IPS DF 6.9 (cell line): ENCODE measurements at places on chromosomes 12 and 14.

DNA sequence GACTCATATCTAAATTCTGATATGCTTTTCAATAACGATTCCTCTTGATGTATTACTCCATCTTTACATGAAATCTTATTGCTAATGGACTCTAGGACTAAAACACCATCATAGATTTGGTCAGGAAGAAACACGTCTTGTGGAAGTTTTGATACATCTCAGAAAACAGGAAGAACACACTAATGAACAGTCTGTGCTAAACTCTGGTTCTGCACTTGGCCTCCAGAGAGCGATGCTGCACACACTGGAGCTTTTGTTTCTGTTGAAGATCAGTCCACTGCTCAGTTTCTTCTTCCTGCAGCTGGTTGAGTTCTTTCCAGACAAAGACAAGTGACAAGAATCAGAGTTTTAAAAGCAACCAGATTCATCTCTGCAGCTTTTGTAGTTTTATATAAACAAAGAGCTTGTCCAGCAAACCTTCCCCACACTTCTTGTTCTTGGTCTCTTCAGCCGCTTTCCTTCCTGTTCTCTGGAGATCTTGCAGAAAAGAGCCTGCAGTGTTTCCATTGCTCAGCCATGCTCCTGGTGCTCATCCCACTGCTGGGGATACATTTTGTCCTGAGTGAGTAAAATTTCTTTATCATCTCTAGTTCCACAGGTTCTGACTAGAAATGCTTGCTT lies 229.1 kb upstream of the OR4E1 start:
- no peak for DNase-seq

GRCh38 chr14:67916430-67916829 lies 96.9 kb downstream of the RAD51B start:
- no peak for DNase-seq

- DNase-seq, result no peak
Measured at GRCh38 chr12:108896336-108896735, 16.4 kb downstream of the DAO start.

GRCh38 chr14:77185093-77185465 lies 3.5 kb downstream of the TMEM63C start:
- DNase-seq, result no peak

DNA sequence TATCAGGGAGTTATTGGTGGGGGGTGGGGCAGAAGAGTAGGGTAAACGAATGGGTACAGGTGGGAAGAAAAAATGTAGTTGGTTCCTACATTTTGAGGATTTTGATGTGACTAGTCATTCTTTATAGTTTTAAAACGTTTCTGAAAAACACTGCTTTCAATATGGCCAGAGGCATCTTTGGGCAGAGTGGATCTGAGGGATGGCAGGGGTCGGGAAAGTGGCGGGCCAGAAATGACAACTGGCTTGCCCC lies 527 bp upstream of the ATP23 start:
- DNase-seq, result no peak

GRCh38 chr14:74220991-74221390 lies 18.3 kb upstream of the VSX2 start:
- DNase-seq, result no peak

DNA sequence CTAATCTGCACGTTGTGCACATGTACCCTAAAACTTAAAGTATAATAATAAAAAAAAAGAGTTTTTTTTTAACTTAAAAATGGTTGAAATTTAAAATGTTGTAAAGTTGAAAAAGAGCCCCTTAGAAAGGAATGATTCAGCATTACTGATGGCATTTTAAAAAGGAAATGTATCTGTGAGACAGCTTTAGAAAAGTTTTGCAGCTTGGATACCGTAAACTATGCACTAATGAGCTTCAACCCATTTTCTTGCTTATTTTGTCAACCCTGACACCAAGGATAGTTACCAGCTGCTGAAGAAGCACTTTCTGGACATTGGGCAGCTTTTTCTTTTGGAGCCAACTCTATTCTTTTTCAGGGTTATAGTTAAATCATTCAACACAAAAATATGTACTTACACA lies 4.3 kb downstream of the BICD1 start:
- no peak for DNase-seq

DNA sequence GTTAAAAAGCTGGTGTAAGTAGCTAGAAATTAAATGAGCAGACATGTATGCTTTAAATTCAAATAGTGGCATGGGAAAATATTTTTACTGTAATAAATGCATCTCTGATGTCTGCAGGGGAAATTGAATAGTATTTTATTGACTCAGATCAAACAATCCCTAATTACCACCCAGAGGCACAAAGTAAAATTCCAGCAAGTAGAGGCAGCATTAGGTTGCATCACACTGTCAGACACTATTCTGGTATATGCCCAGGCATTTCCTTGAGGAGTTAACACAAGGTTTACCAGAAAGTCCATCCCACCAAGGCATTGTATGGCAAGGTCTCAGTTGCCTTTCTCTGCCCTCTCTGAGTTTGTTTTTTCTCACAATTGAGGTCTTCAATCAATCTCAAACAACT lies 201.6 kb upstream of the KITLG start:
- DNase-seq, result no peak

- no peak for DNase-seq
Measured at GRCh38 chr12:116513944-116514343, 45.2 kb upstream of the MAP1LC3B2 start.

DNA sequence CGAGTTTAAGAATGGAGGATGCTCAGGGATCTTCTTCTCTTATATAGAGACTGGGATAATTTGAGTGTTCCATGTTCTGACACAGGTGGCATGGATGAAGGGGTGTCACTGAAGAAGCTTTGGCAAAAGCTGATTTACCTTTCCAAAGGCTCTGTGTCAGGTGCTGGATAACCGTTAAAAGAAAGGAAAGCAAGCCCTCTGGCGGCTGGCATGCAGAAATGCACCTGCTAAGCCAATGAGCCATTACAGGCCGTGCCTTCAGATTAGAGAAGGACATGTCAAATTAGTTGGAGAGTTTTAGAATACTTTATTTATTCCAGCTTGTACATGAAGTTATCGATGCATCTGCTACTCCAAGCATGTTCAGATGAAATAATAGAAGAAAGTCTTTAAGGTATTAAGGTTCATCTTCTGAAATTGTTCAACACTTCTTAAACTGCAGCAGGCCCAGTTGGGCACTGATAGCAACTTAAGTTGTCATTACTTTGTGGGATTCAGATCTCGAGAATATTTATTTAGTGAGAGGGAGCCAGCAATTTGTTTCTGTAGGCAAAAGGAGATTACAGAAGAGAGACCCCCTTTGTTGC lies 678.2 kb downstream of the NRXN3 start:
- DNase-seq, result peak; percentile 57

DNA sequence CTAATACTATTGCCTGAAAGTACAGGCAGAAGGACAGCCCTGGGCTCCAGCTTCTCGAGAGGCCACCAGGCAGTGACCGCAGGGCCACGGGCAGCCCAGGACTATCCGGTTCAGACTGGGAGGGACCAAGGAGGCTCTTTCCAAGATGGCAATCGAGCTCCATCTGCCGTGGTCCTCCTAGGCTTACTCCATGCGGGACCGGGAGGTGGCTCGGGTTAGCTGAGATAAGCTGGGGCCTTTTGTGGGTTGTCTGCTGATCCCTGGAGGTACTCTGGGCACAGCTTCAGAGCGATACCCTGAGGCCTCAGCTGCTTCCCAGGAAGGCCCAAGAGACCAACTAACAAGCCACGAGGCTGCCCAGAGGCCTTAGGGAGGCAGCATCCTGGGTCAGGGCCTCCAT lies 33.1 kb downstream of the SNRNP35 start:
- no peak for DNase-seq

GRCh38 chr12:6902448-6902847 lies 2.2 kb upstream of the LRRC23 start:
- no peak for DNase-seq

GRCh38 chr14:57725399-57726077 lies 140.4 kb downstream of the SLC35F4 start:
- DNase-seq, result no peak

DNA sequence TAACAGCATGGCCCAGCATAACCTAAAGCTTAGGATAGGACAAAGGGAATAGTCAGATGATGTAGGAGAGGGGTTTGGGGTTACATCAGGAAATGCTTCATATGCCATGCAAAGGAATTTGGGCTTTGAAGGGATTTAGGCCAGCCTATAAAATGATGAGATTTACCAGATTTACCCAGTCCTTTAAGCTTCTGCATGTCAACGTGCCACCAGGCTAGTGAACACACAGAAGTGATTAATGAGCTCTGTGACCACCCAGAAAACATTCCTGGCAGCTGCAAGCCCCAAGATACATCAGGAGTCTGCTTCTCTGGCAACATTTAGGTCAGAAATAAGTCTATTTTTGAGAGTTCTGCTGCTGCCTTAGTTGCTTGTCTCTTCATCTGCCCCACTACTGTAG lies 118.3 kb downstream of the LRIG3 start:
- DNase-seq, result no peak

- DNase-seq, result no peak
Measured at GRCh38 chr12:109783965-109784244, 49.3 kb downstream of the TRPV4 start.

DNA sequence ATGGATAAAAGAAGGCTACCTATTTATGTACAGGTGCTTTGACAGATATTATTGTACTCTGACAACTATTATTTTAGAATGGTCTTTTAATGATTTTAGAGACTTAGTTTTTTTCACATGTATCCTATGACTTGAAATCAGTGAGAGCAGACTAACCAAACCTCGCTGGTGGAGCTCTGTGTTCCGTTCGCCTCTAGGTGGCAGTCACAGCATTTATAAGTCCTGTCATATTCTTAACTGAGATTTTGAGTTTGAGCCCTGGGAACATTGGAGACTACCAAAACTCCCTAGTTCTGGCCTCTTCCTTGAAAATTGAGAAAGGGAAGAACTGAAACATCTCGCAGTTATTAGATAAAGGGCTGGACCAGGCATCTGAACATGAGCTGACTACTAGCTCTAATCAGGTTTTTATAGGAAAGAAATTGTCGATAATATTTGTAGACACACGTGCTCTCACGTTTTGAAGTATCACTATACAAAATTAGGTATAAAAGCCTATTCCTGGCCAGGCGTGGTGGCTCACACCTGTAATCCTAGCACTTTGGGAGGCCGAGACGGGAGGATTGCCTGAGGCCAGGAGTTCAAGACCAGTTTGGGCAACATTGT lies 48.3 kb downstream of the TTLL5 start:
- peak; percentile 31 for DNase-seq

DNA sequence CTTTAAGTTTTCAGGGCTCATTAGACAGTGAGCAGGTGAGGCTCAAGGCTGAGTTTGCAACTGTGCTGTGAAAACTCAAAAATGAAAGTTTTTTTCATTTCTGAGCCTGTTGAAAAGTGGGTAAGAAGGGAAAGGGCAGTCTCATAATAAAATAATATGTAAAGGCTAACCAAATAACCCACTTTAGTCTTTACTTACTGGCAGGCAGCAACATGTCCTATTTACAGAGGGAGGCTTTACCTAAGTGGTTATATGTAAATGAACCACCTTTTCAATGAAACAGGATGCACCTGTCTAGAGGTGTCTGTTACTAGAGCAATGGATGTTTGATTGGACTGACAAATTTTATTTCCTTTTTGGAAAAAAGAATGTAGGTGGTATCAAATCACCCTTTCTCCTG lies 158.0 kb downstream of the ETV6 start:
- DNase-seq, result no peak

- no peak for DNase-seq
Measured at GRCh38 chr12:7171854-7172253, 17.6 kb upstream of the PEX5 start.

DNA sequence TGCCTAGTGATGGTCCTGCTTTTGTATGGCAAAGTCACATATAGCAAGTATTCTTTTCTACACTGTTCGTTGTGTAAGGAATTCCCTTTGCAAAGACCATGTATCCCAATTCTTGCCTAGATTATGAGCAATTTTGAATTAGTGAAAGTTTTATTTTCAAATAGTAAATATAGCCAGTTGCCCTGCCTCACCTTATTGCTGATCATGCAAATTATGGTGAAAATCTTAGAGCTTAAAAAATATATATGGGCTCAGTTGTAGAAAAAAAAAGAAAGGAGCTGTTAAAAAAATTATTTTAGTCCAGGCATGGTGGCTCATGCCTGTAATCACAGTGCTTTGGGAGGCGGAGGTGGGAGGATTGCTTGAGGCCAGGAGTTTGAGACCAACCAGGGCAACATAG lies 18.8 kb downstream of the SRP54 start:
- DNase-seq, result no peak

- no peak for DNase-seq
Measured at GRCh38 chr14:101953151-101953550, 11.2 kb upstream of the DYNC1H1 start.

- DNase-seq, result no peak
Measured at GRCh38 chr12:124478416-124478815, 89.0 kb downstream of the NCOR2 start.

GRCh38 chr14:24693983-24694382 lies 60.0 kb upstream of the GZMB start:
- DNase-seq, result no peak

- DNase-seq, result no peak
Measured at GRCh38 chr14:96863327-96863985, 66.3 kb downstream of the VRK1 start.

DNA sequence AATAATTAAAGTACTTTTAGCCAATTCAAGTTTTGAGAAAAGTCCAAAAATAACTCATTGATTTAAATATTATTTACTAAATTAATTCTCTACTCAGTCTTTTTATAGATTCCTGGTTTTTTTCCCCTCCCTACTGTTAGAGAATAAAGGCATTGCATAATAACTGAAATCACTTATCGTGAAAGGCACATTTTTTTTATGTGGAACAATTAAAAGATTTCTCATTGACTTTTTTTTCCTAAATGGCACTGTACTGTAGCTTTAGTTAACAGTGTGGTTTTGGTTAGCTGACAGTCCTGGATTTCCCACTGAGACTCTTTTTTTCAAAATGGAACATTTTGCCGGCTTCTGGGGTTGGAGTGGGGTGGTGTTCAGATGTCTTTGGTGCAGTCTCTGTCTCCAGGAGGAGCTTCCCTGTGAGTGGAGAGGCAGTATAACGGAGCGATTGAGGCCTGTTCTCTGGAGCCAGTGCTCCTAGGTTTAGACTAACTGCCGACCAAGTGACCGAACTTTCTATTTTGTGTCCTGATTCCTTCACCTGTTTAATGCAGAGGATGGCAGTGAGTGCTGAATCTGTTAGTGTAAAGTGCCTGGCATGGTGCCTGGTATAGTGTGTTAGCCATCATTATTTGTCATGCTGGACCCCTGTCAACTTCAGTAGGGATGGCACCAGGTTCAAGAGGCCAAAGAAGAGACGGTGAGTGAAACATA lies 117.7 kb downstream of the ADCK1 start:
- DNase-seq, result no peak

- DNase-seq, result no peak
Measured at GRCh38 chr12:92543840-92544239, 158.9 kb upstream of the PLEKHG7 start.

GRCh38 chr12:105721051-105721825 lies 390.7 kb downstream of the C12orf75 start:
- DNase-seq, result no peak

- no peak for DNase-seq
Measured at GRCh38 chr12:22667122-22667521, 42.2 kb downstream of the ETNK1 start.

- DNase-seq, result no peak
Measured at GRCh38 chr12:39935275-39935674, 170.6 kb downstream of the SLC2A13 start.

GRCh38 chr14:55864890-55865655 lies 253.1 kb upstream of the PELI2 start:
- DNase-seq, result no peak

- no peak for DNase-seq
Measured at GRCh38 chr12:14239350-14239934, 126.0 kb upstream of the ATF7IP start.
